Aorta (tissue), 5 donors: ENCODE measurements at places on chromosomes 4 and X.

- DNase-seq: no peak
Observed at GRCh38 chr4:25937801-25938200, 23.8 kb downstream of the SMIM20 start.

- DNase-seq: no peak
Observed at GRCh38 chr4:184757810-184758209, 23.9 kb upstream of the CENPU start.

DNA sequence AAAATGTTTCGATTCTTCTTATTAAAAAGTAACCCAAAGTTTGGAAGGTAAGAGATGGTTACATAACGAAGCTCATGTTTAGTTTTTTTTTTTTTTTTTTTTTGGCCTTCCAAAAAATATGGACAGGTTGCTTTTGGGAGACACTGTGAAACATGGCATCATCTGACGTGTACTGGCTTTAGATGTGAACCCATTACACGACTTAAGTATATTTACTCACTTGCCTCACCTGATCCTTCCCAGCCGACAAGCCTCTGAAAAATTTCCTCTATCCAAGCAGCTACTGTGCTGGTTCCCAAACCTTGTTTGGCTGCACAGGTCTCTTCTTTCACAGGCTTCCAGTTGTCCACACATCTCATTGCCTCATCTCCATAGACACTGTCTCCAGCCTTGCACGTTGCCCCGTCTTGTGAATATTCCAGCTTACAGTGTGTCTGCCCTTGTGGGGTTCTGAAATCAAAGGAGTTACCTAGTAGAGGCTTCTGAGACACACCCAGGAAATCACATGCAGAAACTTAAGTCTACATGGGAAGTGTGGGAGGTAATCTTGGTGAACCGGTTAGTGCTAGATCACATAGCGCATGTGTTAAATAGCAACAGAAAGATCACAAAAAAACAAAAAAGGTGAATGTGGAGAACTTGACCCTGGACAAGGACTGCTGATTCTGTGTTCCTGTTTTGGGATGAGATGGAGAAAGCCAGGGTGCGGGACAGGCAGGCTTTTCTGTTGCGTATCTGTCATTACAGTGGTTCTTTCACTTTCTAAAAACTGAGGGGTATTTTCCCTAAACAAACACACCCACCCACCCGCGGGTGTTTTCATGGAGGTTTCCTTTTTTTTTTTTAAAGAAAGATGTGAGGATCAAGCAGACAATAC is 328.6 kb downstream of the ARHGAP10 start:
- DNase-seq: no peak

DNA sequence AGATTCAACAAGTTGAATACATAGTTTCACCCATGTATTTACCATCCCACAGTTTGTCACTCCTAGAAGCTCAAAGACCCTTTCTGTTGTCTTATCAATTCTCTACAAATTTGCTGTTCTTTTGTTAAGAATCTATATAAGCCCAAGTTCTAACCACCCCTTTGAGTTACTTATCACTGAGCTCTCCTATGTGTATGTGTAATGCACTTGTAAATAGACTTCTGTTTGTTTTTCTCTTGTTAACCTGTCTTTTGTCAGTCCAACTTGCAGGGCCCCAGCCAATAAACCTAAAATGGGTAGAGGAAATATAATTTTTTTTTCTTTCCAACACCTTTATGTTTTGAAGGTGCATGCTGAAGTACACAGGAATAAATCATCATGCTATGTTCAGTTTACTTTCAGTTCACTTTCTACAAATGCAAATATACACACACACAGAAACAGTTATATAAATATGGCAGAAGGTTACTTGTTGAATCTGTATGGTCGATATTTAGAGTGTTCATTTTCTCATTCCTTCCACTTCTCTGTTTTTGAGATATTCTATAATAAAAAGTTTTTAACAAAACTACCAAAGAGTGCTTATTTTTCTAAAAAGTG is 22.3 kb upstream of the CLOCK start:
- no peak for DNase-seq

DNA sequence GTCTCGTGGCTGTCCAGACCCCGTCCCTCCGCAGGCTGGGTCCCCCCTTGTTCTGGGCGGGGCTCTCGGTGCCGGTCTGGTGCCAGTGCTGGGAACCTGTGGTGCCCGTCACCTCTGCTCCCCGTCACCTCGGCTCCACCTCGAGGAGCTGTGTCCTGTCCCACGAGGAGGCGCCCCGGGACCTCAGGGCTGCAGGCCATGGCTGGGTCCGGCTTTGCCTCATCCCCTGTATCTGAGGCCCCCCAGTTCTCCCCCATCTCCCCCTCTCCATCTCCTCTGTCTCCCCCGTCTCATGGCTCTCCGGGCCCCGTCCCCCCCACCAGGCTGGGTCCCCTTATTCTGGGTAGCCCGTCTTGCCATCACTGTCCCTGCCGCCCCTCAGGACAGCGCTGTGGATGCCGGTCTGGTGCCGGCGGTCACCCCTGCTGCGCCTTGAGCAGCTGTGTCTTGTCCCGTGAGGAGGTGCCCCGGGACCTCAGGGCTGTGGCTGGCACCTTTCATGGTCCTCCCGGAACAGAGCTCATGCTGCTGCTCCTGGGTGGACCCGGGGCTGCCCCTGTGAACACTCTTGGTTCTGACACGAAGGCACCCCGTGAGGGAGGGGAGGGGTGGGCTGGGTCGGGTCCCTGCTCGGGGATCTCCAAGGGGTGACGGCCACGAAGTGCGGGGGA is 13.4 kb upstream of the GTPBP6 start:
- DNase-seq: peak; percentile 74

GRCh38 chr4:3087115-3087797 is 12.8 kb downstream of the HTT start:
- no peak for DNase-seq

DNA sequence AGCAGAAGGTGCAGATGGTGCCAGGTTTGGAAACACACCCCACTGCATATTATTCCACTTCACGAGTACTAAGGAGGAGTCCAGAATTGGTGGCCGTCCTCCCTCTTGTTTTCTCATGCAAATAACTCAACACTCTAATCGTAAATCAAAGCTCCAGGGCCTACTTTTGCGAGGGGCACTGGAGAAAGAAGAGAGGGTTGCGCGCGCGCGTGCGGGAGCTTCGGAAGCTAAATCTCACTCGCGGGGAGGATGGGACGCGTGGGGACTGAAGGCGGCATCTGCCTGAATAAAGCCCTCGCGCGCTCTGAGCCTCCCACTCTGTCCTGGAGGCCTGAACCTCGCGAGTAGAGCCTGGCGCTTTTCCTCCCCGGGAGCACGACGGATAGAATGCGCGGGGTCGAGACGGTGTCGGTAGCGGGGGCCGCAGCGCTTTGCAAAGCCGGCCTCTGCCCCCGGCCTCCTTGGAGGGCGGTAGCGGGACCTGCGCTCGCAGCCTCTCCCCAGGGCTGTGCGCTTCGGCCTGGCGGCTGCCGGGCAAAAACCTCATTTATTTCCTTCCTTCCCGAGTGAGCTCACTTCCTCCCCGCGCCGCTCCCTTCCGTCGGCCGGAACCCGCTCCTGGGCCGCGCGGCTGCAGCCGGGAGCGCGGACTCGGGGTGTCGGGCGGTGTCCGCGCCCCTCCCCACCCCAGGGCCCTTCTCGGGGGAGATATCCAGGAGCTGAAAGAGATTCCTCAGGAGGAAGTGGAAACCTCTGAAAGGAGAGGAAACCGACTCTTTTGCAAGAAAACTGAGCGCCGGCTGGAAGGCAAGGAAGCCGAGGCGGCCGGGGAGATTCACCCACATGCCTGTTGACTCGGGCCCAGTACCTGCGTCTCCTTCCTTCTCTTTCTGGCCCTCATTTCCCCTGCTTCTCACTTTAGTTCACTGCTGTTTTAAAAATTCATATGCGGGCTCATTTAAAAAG is 20.7 kb downstream of the HAND2 start:
- peak; percentile 76 for DNase-seq

GRCh38 chrX:153624196-153625091 is 22.6 kb upstream of the DUSP9 start:
- DNase-seq: peak; percentile 51

DNA sequence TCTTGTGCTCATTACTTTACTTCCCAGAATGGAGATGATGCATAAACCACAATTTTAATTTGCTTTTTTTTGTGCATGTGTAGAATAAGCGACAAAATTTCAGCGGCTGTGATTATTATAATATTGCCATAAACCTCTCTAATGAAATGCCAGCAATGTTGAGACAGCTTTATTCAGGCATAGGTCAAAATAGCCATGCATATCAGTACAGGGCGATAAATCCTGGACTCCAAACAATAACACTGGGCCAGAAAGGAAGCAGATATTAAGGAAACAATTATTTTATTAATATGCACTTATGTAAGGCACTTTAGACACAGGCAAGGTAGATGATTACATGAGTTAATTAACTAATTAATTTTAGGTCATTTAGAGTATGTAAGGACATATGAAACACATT is 47.1 kb downstream of the ARHGEF38 start:
- no peak for DNase-seq

GRCh38 chr4:108831291-108831690 is 68.4 kb upstream of the ETNPPL start:
- DNase-seq: no peak

DNA sequence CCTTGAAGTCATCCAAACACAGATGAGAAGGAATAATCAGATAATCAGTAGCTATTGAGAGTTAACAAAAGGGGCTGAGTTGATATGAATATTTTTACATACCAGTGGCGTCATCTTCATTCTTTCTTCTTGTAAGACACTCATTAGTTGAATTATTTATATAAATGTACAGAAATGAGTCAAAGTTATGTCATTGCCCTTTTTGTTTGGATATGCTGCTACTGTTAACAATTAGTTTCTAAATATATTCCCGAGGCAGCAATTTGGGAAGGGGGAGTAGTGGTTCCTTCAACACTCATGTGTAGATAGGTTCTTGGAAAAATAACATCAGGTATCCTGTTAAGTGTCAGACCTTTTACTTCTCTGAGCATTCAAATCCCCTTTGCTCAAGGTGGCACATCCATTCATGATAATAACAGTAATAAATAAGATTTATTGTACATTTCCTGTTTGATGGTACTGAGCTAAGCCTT is 436.6 kb downstream of the SPRY1 start:
- DNase-seq: no peak

GRCh38 chr4:81326581-81326980 is 111.6 kb upstream of the PRKG2 start:
- no peak for DNase-seq

- no peak for DNase-seq
Observed at GRCh38 chr4:38618505-38618904, 45.5 kb upstream of the KLF3 start.

- peak; percentile 72 for DNase-seq
Observed at GRCh38 chr4:152534541-152535359, 1.1 kb downstream of the FBXW7 start.

DNA sequence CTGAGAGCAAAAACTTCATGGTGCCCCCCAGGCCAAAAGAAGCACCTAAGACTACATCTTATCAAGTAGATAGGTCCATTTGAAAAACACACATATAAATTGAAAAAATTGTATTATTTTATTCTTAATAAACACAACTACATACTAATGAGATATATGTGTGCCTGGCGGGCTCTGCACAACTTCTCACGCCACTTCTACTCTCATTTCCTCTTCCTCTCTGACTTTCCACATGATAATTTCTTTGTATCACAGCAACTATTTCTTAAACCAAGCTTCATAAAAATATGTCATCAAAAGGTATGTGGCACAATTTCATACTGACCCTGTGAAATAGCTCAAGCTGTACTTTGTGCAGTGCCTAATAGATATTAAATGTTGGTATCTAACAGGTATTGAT is 10.7 kb upstream of the NPY2R start:
- no peak for DNase-seq

- no peak for DNase-seq
Observed at GRCh38 chr4:107519053-107519452, 201.0 kb downstream of the PAPSS1 start.

DNA sequence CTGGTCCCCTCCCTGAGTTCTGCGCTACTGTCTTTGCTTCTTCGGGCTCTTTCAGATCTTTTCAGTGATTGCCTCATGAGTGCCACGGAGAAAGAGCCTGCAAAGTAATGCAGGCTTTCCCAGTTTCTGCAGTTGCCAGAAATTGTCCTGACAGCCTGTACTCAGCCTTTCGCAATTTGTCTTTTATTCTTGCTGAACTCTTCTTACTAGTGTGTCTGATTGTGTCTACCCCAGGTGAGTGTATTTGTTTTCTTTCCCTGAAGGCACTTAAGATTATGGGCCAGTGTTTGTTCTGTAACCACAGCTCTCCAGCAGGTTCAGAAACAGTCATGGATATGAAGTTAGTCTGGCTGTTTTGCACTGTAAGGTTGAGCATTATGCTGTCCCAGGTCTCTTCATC is 47.1 kb downstream of the FAM193A start:
- no peak for DNase-seq

- no peak for DNase-seq
Observed at GRCh38 chrX:27675493-27675892, 85.3 kb downstream of the DCAF8L2 start.

DNA sequence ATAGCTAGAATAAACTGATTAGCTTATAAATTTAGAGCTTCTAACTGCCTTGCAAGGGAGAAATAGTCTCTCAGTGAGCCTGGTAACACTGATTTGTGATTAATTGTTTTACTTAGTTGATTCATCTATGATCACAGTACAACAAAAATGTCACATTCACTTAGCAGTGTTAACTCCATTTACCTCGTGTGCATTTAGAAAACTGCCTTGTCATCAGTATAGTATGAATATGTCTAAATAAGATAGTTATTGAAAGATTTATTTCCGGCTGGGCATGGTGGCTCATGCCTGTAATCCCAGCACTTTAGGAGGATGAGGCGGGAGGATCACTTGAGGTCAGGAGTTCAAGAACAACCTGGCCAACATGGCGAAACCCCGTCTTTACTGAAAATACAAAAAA is 39.3 kb downstream of the FAM199X start:
- no peak for DNase-seq

- no peak for DNase-seq
Observed at GRCh38 chrX:93120805-93121204, 552.6 kb downstream of the NAP1L3 start.

- no peak for DNase-seq
Observed at GRCh38 chr4:39263895-39264294, 81.6 kb downstream of the WDR19 start.

DNA sequence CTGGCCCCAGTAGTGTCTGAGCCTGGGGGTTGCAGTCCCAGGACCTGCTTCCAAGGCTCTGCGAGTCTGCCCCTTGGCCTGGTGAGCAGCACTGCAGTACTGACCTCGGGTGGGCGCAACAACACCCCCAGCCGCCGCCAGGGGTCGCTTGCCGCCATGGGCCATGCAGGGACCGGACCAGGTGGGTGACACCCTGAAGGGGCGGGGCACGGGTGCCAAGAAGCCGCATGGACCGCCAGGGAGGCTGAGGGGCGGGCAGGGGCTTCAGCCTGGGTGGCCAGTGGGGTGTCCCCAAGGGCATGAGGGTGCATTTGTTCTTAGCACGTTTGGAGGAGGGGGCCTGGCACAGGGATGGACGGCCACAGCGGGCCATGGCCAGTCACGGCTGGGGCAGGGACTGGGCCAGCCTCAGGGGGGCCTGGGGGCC is 25.0 kb downstream of the TACC3 start:
- peak; percentile 74 for DNase-seq
